ENCODE measurements at places on chromosomes 11 and 22. TPM values are rescaled to one million over a fixed set of nuclear protein-coding genes. Genes with fewer than 3 reads are reported as not detected.

- H3K27ac ChIP-seq, result no peak overlapping the region
- DNase-seq, result no peak
Measured at GRCh38 chr11:119533921-119534736, 111.2 kb upstream of the THY1 start.

- no peaks in the 10 kb centered on the region for H3K27me3 ChIP-seq
- H3K36me3 ChIP-seq, result no peaks in the 10 kb centered on the region
- no peak overlapping the region for H3K4me3 ChIP-seq
- no peaks in the 10 kb centered on the region for H3K4me1 ChIP-seq
- H3K27ac ChIP-seq, result no peak overlapping the region
- no peak for DNase-seq
Measured at GRCh38 chr11:100404907-100405306, 282.2 kb upstream of the ARHGAP42 start.

GRCh38 chr11:134691985-134692384 is 279.9 kb upstream of the B3GAT1 start:
- DNase-seq, result no peak
- H3K27ac ChIP-seq, result no peak overlapping the region
- no peaks in the 10 kb centered on the region for H3K4me1 ChIP-seq
- no peaks in the 10 kb centered on the region for H3K36me3 ChIP-seq
- no peak overlapping the region for H3K4me3 ChIP-seq

GRCh38 chr11:119229741-119230140 is 23.6 kb downstream of the CBL start:
- peaks cover 9% of the 10 kb centered on the region for H3K36me3 ChIP-seq
- no peaks in the 10 kb centered on the region for H3K4me1 ChIP-seq
- H3K4me3 ChIP-seq, result no peak overlapping the region
- H3K27me3 ChIP-seq, result no peaks in the 10 kb centered on the region
- no peak for DNase-seq

DNA sequence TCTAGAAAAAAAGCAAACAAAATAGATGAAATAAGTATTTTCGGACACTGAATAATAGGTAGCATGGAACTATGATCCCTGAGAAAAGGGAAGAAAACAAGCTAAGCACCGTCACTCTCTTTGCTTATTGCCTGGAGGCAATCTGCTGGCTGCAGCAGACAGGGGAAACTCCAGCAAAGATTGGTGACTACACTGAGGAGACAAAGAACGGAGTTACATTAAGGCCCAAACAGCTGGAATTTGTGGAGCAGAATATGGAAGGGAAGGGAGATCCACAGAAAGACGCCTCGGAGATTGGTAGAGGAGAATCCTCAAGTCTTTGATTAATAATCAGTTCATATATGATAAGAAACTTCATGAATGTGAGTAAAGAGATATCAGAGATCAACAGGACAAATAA is 150.2 kb downstream of the TYR start:
- no peak overlapping the region for H3K27ac ChIP-seq
- H3K4me1 ChIP-seq, result no peaks in the 10 kb centered on the region
- DNase-seq, result no peak
- no peaks in the 10 kb centered on the region for H3K36me3 ChIP-seq
- H3K4me3 ChIP-seq, result no peak overlapping the region

GRCh38 chr11:111461460-111462235 is 50.5 kb downstream of the BTG4 start:
- no peak overlapping the region for H3K4me3 ChIP-seq
- H3K27me3 ChIP-seq, result no peaks in the 10 kb centered on the region
- H3K27ac ChIP-seq, result no peak overlapping the region
- DNase-seq, result no peak

- H3K27ac ChIP-seq, result no peak overlapping the region
- no peak for DNase-seq
- H3K36me3 ChIP-seq, result no peaks in the 10 kb centered on the region
- H3K4me3 ChIP-seq, result no peak overlapping the region
Measured at GRCh38 chr11:119192111-119192510, 6.8 kb downstream of the NHERF4 start.

GRCh38 chr11:10875430-10876021 is 17.7 kb upstream of the ZBED5 start:
- DNase-seq, result no peak
- peaks cover 5% of the 10 kb centered on the region for H3K4me1 ChIP-seq
- no peaks in the 10 kb centered on the region for H3K27me3 ChIP-seq
- H3K27ac ChIP-seq, result no peak overlapping the region
- H3K36me3 ChIP-seq, result no peaks in the 10 kb centered on the region
- no peak overlapping the region for H3K4me3 ChIP-seq

GRCh38 chr11:70018816-70019215 is 59.3 kb upstream of the ANO1 start:
- H3K27ac ChIP-seq, result no peak overlapping the region
- H3K4me1 ChIP-seq, result no peaks in the 10 kb centered on the region

- peaks cover 12% of the 10 kb centered on the region for H3K4me1 ChIP-seq
- no peak overlapping the region for H3K27ac ChIP-seq
- DNase-seq, result no peak
- no peak overlapping the region for H3K4me3 ChIP-seq
- H3K36me3 ChIP-seq, result no peaks in the 10 kb centered on the region
Measured at GRCh38 chr11:14376920-14377319, 17.9 kb upstream of the RRAS2 start.

GRCh38 chr11:15699978-15700377 is 585.3 kb downstream of the INSC start:
- no peaks in the 10 kb centered on the region for H3K36me3 ChIP-seq
- H3K27me3 ChIP-seq, result no peaks in the 10 kb centered on the region
- no peak overlapping the region for H3K4me3 ChIP-seq
- no peaks in the 10 kb centered on the region for H3K4me1 ChIP-seq
- no peak overlapping the region for H3K27ac ChIP-seq

- H3K27me3 ChIP-seq, result peaks cover 2% of the 10 kb centered on the region
- H3K27ac ChIP-seq, result no peak overlapping the region
- H3K4me1 ChIP-seq, result peaks cover under 1% of the 10 kb centered on the region
- no peaks in the 10 kb centered on the region for H3K36me3 ChIP-seq
Measured at GRCh38 chr11:134417871-134418840, 6.1 kb upstream of the B3GAT1 start.

DNA sequence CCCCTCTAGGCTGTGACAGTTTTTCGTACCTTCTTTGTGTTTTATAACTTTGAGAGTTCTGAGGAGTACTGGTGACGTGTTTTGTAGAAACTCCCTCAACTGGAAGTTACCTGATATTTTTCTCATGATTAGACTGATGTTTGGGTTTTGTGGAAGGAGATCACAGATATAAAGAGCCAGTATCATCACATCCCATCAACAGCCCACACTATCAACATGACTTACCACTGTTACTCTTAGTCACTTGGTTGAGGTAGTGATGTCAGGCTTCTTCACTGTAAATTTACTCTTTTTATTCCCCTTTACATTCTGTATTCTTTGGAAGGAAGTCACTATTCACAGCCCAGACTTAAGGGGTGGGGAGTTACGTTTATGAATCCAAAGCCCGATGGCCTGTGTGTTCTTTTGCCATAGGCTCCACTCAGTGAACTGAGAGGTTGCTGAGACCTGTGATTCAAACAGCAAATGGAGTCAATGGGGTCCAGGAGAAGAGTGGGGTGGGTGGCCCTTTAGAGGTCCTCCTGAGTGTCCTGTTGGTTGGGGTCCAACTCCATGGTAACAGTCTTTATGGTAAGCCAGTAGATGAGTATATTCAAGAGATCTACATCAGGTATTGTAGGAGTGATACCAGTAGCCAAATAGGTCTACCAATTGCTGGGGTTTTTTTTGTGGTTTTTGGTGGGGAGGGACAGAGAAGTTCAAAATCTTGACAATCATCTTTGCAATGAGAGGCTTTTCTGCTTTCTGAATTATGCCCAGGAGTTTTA is 15.2 kb upstream of the MS4A4E start:
- no peak overlapping the region for H3K4me3 ChIP-seq
- no peak for DNase-seq
- H3K27ac ChIP-seq, result no peak overlapping the region
- no peaks in the 10 kb centered on the region for H3K36me3 ChIP-seq

- peak overlapping the region; percentile 77 for H3K27ac ChIP-seq
- peaks cover 38% of the 10 kb centered on the region for H3K4me1 ChIP-seq
- no peaks in the 10 kb centered on the region for H3K27me3 ChIP-seq
- DNase-seq, result no peak
Measured at GRCh38 chr22:41369424-41369745, 12.4 kb upstream of the TEF start.

GRCh38 chr11:70016666-70017367 is 61.3 kb upstream of the ANO1 start:
- H3K36me3 ChIP-seq, result no peaks in the 10 kb centered on the region
- H3K4me1 ChIP-seq, result no peaks in the 10 kb centered on the region
- H3K27ac ChIP-seq, result no peak overlapping the region
- no peak overlapping the region for H3K4me3 ChIP-seq
- H3K27me3 ChIP-seq, result no peaks in the 10 kb centered on the region

- peaks cover 8% of the 10 kb centered on the region for H3K4me1 ChIP-seq
- no peaks in the 10 kb centered on the region for H3K36me3 ChIP-seq
- no peak overlapping the region for H3K4me3 ChIP-seq
- DNase-seq, result no peak
Measured at GRCh38 chr22:44589831-44590230, 91.8 kb upstream of the RTL6 start.

GRCh38 chr11:46342239-46342638 is 5.0 kb upstream of the DGKZ start:
- H3K4me1 ChIP-seq, result peaks cover 39% of the 10 kb centered on the region
- H3K4me3 ChIP-seq, result no peak overlapping the region
- H3K36me3 ChIP-seq, result no peaks in the 10 kb centered on the region
- H3K27me3 ChIP-seq, result no peaks in the 10 kb centered on the region
- DNase-seq, result no peak
- no peak overlapping the region for H3K27ac ChIP-seq

GRCh38 chr11:34948696-34949095 is 32.3 kb downstream of the PDHX start:
- H3K27ac ChIP-seq, result no peak overlapping the region
- peaks cover 9% of the 10 kb centered on the region for H3K4me1 ChIP-seq
- DNase-seq, result no peak
- H3K4me3 ChIP-seq, result no peak overlapping the region

DNA sequence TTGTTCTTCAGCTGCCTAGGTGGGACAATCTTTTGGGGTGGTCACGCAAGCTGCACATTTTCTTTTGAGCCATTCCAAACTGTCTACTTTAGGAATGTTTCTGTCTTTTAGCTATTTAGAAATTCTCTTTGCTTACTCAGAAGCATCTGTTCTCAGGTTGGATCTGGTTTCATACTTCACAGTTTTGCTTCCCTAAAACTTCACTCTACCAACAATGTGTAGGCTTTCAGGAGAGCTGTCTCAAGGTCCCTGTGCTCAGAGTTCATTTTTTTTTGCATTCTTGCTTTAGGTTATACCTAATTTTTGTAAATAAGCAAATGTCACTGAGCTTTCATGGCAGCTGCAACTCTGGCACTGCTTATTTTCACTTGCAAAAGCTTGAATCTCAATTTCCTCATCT is 36.7 kb downstream of the CCDC90B start:
- no peaks in the 10 kb centered on the region for H3K27me3 ChIP-seq
- no peaks in the 10 kb centered on the region for H3K36me3 ChIP-seq
- no peaks in the 10 kb centered on the region for H3K4me1 ChIP-seq
- DNase-seq, result no peak
- H3K4me3 ChIP-seq, result no peak overlapping the region
- H3K27ac ChIP-seq, result no peak overlapping the region

GRCh38 chr11:12808519-12808918 is 134.3 kb downstream of the TEAD1 start:
- no peak for DNase-seq
- H3K27ac ChIP-seq, result no peak overlapping the region
- no peaks in the 10 kb centered on the region for H3K27me3 ChIP-seq
- H3K36me3 ChIP-seq, result no peaks in the 10 kb centered on the region
- peaks cover 53% of the 10 kb centered on the region for H3K4me1 ChIP-seq

DNA sequence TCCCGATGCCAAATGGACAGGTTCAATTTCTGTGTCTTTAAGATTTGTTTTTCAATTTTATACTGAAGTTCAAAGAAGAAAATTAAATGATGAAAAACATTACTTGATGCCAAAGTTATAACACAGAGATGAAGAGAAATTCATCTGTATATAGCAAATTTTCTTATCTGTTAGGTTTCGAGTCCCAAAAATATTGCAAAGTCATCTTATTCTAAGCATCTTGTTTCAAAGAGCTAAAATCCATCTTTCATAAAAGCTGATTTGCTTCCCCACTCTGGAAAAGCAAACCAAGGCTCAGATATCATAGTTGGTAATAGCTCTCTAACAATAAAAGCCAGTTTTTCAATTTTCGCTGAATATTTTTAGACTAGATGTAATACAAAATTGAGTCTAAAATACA is 19.0 kb upstream of the CCDC89 start:
- no peak overlapping the region for H3K27ac ChIP-seq
- DNase-seq, result no peak
- H3K27me3 ChIP-seq, result no peaks in the 10 kb centered on the region

- H3K27me3 ChIP-seq, result no peaks in the 10 kb centered on the region
- peaks cover 34% of the 10 kb centered on the region for H3K4me1 ChIP-seq
Measured at GRCh38 chr11:83054904-83055380, 16.8 kb downstream of the RAB30 start.

DNA sequence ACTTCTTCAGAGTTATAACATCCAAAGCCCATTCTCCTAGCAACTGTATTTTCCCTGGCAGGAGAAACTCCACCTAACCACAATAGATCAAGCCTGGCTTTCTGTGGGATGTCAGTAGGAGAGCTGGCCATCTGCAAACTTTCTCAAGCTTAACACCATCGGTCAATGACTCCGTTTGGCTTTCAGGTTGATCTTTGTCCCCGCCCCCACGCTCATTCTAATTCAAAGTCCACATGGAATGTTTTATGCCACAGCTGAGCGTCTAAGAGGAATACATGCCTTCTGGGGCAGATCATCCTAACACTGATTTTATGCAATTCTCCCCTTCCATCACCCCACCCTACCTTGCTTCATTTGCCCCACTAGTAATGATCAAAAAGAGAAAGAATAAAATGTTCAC is 4.8 kb downstream of the GVQW3 start:
- peak; percentile 20 for DNase-seq
- no peak overlapping the region for H3K4me3 ChIP-seq
- no peaks in the 10 kb centered on the region for H3K27me3 ChIP-seq
- no peaks in the 10 kb centered on the region for H3K36me3 ChIP-seq

DNA sequence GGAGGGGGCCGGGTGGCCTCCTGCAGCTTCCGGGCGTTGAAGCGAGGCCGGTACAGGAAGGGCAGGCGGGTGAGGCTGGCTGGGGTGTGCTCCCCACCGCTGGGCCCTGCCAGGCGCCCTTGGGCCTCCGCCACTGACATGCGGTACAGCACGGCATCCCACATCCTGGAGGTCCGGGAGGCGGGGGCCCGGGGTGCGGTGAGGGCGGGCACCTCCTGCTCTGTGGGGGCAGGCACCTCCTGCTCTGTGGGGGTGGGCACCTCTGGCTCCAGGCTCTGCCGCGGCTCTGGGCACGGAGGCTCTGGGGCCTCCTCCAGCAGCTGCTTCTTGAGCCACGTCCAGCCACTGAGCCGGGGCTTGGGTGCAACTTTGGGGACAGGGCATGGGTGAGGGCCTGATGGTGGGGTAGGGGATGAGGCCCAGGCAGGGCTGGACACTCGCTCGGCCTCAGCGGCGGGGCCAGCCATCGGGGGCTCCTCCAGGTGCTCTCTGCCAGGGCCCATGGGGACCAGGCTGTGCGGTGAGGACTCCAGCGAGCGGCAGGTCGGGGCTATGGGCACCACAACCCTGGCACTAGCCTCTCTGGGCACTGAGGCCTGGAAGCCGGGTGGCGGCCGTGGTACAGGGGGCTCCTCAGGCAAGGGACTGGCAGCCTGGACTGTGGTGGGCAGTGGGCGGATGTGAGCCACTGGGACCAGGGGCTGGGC is 2.3 kb downstream of the PRR33 start:
- DNase-seq, result no peak
- no peak overlapping the region for H3K4me3 ChIP-seq
- H3K36me3 ChIP-seq, result peaks cover 29% of the 10 kb centered on the region

Gene HTR3A
- not detected for total RNA-seq

Gene OR5AP2
- total RNA-seq, result not detected

Gene CHEK2
- 10.6 TPM for total RNA-seq

Gene UBQLNL
- 0.98 TPM for total RNA-seq

Gene RAB39A
- total RNA-seq, result 1.7 TPM

Gene MMP13
- total RNA-seq, result 0.98 TPM

Gene OR9Q2
- not detected for total RNA-seq

Gene KDM4E
- total RNA-seq, result not detected

Gene ANO9
- total RNA-seq, result 12.0 TPM

Gene RIC3
- 17.7 TPM for total RNA-seq

All from vagina (tissue), 2 donors.